ENCODE measurements at places on chromosomes 4 and X. TPM values are rescaled to one million over a fixed set of nuclear protein-coding genes. Genes with fewer than 3 reads are reported as not detected.

Gene HSFX4
- not detected for polyA plus RNA-seq

Gene NPY1R
- polyA plus RNA-seq: 19.4 TPM

Gene ODAPH
- polyA plus RNA-seq: 0.13 TPM

Gene TLR10
- polyA plus RNA-seq: 0.58 TPM

Gene NLGN3
- polyA plus RNA-seq: 4.9 TPM

Gene OTUD6A
- polyA plus RNA-seq: not detected

DNA sequence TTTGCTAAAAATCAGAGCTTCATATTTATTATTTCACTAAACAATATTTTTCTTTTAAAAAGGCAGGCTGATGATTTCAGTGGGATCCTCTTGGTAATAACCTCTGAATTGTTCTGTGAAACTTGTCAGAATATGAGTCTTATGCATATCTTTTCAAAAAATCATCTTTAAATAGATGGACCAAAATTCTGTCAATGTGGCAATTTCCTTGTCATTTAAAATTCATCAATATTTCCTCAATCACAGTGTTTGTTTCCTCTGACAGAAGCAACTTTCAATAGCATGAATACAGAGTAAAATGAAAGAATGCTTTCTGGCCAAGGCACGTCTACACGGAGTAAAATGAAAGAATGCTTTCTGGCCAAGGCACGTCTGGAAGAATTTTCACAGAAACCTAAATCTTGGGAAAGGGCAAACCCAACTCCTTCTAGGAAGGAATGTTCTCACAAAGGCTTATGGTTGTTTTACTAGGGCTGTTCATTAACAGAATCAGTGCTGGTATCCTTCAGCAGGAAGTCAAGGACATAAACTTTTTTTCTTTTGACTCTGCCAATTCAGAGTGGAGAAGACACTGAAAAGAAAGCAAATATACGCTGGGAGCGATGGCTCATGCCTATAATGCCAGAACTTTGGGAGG is 99.0 kb upstream of the GPR34 start:
- no peak for DNase-seq
